AG20443 (cell line): ENCODE measurements at places on chromosomes 1 and 21.
A peak's percentile ranks its signal among the peaks of the same experiment; 100 is the strongest.

DNA sequence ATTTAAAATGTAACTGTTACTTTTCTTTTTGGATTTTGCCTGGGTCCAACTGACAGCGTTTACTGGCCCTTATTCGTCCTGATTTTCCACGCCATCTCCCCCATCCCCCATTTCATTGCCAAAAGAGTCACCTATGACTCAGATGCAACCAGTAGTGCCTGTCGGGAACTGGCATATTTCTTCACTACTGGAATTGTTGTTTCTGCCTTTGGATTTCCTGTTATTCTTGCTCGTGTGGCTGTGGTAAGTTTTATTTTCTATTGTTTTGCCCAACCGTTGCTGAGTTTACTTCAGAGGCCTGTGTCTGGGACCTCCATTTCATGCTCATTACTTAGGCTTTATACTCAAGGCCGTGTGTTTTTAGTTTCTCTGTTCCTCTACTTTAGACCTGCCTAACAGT, 9.3 kb downstream of the LEPR start:
- peak; percentile 73 for DNase-seq

GRCh38 chr1:212976586-212976985, 26.2 kb downstream of the VASH2 start:
- DNase-seq = no peak

DNA sequence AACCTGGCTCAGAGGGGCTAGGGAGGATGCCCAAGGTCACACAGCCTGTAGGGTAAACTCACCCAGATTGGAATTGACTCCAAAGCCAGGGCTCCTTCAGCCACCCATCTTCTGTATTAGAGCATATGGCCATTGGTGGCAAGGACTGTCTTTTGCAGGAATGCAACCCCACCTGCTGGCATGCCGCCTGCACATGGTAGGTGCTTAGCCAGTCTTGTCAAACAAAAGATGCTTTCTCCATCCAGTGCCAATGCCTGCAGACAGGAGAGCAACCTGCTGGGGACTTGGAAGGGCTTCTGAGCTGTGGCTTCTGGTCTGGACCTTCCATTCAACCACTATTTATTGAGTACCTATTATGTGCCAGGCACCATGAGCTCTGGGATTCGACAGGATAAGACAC, 95.3 kb upstream of the TMEM51 start:
- no peak for DNase-seq

- no peak for DNase-seq
Observed at GRCh38 chr1:117602862-117603261, 3.0 kb upstream of the TENT5C start.

GRCh38 chr1:74406759-74407158, 105.7 kb downstream of the LRRC53 start:
- DNase-seq = no peak
